Stimulated activated CD4-positive, alpha-beta T cell treated with anti-CD3 and anti-CD28 coated beads, TNF-alpha, amount 100 ng/mL, for 1 hour (primary cell): ENCODE measurements at places on chromosomes 7 and 10.

DNA sequence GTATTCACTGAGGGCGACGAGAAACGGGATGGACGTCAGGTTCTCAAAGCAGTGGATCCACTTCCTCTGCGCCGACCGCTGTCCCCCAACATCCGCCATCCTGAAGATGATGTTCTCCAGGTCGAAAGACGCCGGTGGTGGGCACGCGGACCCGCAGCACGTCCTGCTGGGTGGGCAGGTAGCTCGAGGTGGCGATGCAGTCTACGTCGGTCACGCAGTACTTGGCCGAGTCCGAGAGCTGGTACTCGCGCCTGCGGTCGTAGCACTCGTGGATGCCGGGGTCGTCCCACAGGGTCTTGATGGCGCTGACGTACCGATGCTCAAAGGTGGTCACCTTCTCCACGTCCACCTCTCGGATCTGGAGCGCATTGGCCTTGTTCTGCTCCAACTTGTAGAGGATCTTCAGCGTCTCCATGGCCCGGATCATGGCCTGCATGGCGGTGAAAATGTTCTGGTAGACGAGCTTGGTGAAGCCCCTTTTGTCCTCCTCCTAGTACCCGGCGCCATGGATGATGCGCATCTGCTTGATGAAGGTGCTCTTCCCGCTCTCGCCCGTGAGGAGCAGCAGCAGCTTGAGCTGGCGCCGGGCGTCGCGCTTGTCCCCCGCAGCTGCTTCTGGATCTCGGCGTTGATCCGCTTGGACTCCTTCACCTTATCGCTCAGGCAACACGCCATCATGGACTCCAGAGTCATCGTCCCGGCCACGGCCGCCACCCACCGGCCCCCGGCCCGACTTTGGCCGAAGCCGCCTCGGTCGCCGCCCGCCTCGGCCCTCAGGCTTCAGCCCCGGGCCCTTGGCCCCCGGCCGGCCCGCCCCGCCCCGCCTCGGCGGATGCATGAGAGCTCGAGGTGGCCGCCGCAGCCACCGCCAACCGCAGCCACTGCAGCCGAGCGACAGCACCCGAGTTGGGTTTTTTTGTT, 122.9 kb upstream of the KCTD7 start:
- DNase-seq = no peak

DNA sequence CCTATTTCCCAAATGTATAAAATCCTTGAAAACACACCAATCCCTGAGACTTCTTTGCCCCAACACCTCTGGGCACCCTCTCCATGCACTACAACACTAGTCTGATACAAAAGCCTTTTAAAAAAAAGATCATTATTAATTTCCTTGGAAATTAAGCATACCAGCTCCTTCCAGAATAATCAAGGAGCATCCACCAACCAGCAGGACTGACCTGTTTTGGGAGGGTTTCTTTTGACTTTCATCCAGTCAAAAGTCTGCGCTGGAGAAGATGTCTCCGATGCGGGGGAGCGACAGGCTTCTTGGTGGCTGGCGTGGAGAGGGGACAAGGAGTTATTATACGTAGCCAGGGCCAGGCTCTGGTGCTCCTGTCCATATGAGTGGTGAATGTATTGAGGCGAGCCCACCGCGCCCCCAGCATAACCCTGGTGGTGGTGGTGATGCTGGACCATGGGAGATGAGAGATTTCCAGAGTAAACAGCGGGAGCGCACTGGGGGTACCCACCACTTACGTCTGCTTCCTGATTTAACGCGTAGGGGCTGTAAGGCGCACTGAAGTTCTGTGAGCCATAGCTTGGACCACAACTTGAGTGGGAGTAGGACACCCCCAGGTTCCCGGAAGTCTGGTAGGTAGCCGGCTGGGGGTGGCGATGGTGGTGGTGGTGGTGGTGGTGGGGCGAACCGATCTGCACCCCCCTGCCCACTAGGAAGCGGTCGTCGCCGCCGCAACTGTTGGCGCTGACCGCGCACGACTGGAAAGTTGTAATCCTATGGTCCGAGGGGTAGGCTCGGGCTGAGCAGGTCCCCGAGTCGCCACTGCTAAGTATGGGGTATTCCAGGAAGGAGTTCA, 527 bp downstream of the HOXA1 start:
- no peak for DNase-seq

DNA sequence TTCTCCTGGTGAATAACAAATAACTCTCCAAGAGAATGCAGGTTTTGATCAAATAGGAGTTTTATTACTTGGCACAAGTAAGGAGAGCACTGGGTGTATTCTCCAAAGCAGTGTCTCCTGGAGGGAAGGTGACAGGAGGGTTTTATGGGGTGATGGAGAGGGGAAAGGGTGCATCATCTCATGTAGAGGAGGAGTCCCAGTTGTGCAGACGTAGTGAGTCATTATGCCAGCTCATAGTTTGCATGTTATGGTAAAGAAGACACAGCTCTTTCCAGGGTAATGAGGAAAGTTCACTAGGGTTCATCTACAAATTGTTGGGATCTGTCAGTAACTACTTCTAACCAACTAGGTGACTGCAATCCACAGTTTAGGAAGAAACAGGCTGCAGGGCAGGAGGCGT, 347.9 kb upstream of the MEOX2 start:
- DNase-seq = no peak

- DNase-seq = no peak
Observed at GRCh38 chr7:88015309-88015708, 81.3 kb downstream of the ADAM22 start.

GRCh38 chr10:63987212-63987611, 466.0 kb downstream of the REEP3 start:
- no peak for DNase-seq

GRCh38 chr7:2279896-2280295, 34.3 kb downstream of the SNX8 start:
- no peak for DNase-seq

DNA sequence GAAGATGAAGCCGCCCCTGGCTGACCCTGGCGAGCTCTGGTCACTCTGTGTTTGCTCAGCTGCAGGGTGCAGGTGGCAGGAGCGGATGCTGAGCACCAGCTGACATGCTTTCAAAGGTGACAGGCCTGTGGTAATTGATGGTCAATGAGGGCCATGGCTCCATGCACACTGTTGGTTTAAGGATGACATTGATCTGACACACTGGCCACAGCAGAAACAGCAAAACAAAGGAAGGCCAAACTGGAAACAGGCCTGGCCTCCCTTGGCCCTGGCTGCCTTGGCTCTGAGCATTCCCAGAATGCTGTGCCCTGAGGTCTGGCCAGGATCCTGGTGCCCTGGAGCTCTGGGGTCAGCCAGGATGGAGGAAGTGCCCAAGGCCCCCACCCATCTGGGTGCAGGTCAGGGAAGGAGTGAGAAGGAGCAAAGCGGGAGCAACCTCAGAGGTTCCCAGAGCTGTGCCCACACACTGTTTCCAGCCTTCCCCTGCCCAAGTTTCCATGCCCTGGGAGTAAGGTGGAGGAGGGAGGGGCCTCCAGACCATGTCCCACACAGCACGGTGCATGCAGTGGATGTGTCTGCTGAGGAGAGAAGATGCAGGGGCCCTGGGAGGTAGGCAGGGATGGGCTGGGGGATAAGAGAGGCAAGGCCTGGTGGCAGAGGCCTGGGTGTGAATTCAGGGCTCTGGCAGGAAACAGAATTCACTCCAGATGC, 302.2 kb downstream of the RPS24 start:
- no peak for DNase-seq

DNA sequence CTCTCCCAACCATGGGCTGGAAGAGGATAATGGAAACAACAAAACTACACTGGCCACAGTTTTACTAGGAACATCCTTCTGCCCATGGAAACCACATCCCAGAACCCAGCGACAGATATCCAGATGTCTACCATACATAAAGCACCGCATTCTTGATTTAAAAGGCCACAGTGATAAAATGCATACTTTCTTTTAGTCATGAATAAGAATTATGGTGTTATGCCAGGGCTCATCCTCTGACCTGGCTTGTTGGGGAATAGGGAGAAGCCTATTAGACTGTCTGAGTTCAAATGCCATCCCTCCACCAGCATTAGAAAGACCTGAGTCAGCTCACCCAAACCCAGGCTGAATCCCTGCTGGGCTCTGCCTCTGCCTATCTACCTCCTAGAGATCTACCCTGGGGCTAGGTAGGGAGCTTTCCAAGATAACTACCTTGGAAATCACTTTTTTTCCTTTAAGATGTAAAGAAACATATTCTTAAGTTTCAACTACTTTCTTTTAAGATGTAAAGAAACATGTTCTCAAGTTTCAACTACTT, 5.2 kb downstream of the ABCA13 start:
- no peak for DNase-seq

DNA sequence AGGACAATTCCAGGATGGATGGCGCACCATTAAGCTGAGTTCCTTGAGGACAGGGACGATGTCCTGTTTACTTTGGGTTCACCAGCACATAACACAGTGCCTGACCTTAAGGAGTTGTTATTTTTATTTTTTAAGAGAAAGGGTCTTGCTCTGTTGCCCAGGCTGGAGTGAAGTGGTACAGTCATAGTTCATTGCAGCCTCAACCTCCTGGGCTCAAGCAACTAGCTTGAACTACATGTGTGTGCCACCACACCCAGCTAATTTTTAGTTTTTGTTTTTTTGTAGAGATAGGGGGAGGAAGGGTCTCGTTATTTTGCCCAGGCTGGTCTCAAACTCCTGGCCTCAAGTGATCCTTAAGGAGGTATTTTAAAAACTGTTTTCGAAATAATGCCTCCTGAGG, 1.7 kb upstream of the CALU start:
- no peak for DNase-seq

- no peak for DNase-seq
Observed at GRCh38 chr7:3206771-3207191, 94.3 kb upstream of the SDK1 start.

- no peak for DNase-seq
Observed at GRCh38 chr7:71133232-71133622, 1.3 kb downstream of the GALNT17 start.

DNA sequence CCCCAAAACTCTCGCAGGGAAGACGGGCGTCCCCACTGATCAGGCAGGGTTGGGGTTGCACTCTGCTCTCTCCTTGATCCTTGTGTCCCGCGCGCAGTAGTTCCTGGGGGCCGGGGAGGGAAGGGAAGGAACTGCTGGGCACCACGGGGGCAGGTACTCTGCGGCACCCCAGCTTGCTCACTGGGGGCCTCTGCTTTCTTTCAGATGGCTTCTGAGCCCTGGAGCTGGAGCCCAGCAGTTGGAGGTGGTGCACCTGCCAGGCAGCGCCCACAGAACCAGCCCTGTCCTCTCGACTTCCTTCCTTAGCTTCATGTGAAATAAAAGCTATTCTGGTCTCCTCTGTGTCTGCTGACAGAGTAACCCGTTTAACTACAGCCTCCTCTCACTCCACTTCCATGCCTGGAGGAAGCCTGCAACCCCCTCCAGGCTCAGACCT, 12.2 kb downstream of the PLAC9 start:
- DNase-seq = no peak

GRCh38 chr7:116780521-116780920, 81.9 kb upstream of the CAPZA2 start:
- DNase-seq = no peak

DNA sequence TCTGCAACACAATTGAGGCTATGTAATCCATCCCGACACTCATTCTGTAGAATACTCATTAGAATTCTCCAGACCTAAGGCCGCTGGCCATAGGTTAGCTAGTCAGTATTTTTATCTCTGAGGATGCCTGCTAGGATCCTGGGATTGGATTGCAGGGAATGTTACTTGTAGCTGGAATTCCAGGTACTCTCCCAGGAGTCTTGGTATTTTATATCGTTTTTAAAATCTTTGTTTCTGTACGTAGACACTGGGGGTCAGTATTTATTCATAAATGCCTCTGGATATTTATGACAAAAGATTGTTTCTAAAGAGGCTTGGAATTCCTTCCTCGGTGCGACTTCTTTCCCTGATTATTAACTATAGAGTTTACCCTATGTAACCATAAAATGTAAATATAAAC, 40.1 kb downstream of the BPGM start:
- no peak for DNase-seq
